ENCODE measurements at places on chromosomes 3 and 15. TPM values are rescaled to one million over a fixed set of nuclear protein-coding genes. Genes with fewer than 3 reads are reported as not detected.

The CYP8B1 gene
- not detected for total RNA-seq

The CFAP20DC gene
- under 0.01 TPM for total RNA-seq

The ALPK3 gene
- total RNA-seq: 4.8 TPM

The RTP1 gene
- not detected for total RNA-seq

The ZBBX gene
- total RNA-seq: not detected

The SEMA5B gene
- 0.68 TPM for total RNA-seq

The PLD1 gene
- total RNA-seq: 8.6 TPM

The EIF2A gene
- 228 TPM for total RNA-seq

The ECE2 gene
- 2.3 TPM for total RNA-seq

DNA sequence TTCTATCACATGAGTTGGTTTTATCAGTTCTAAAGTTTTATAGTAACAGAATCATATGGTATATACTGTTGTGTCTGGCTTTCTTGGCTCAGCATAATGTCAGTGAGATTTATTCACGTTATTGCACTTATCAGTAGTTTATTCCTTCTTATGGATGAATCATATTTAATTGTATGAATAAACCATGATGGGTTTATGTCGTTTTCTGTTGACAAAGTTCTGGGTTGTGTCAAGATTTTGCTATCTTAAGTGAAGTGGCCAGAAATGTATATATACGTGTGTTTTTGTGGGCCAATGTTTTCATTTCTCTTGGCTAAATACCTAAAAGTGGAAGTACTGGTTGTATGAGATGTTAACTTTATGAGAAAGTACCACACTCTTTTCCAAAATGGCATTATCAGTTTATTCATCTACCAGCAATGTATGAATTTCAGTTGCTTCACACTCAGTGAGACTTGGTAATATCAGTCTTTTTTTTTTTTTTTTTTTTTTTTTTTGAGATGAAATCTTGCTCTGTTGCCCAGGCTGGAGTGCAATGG is 112.4 kb upstream of the DCBLD2 start:
- no peak for DNase-seq

GRCh38 chr3:102449341-102449740 is 14.5 kb downstream of the ZPLD1 start:
- no peak for DNase-seq

DNA sequence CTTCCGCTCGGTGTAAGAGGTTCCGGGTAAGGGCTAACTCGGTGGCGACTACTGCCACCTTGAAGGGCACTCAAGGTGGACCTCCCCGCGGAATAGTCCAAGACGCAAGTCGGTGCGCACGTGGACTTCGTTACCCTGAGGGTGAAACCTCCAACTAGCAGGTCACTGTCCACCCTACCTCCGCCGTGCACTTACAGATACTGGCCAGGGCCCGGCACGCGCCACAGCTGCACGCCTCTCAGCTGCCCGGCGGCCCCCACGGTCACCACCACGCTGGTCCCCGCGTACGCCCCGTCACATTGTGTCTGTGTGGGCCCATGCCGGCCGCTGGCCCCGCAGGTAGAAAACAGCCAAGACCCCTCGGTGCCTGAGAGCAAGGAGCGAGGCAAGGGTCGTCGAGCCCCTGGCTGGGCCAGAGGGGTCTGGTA is 1.1 kb downstream of the LTK start:
- DNase-seq: no peak

GRCh38 chr3:45092132-45093031 is 53.8 kb downstream of the CDCP1 start:
- no peak for DNase-seq

DNA sequence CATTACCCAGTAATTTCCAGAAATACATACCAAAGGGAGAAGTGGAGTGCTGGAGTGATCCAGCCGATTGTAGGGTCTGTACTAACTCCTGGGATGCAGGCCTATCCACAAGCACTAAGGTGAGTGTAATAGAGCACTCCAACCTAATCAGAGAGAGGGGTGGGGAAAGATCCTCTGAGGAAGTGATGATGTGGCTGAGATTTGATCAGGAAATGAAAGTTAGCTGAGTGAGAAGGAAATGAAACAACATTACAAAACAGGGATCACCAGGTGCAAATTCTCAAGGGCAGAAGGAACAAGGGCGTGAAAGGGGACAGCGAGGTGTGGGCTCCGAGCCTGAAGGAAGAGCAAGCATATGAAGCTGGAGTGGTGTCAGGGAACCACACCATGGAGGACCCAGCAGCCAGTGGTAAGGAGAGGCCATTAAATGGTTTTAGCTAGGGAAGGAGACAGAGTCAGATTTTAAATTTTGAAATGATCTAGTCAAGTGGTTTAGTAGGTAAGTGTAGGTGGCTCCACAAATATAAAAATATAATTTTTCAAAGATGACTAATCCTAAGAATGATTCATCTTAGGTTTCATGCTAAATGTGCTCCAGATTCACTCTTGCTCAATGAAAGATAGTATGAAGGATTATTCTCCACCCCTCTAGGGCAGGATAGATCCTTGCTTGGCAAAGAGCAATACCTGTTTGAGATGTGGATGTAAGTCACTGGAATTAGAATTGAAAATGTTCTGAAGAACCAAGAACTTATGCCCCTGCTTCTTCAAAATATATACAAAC is 348.7 kb downstream of the TBL1XR1 start:
- DNase-seq: no peak

DNA sequence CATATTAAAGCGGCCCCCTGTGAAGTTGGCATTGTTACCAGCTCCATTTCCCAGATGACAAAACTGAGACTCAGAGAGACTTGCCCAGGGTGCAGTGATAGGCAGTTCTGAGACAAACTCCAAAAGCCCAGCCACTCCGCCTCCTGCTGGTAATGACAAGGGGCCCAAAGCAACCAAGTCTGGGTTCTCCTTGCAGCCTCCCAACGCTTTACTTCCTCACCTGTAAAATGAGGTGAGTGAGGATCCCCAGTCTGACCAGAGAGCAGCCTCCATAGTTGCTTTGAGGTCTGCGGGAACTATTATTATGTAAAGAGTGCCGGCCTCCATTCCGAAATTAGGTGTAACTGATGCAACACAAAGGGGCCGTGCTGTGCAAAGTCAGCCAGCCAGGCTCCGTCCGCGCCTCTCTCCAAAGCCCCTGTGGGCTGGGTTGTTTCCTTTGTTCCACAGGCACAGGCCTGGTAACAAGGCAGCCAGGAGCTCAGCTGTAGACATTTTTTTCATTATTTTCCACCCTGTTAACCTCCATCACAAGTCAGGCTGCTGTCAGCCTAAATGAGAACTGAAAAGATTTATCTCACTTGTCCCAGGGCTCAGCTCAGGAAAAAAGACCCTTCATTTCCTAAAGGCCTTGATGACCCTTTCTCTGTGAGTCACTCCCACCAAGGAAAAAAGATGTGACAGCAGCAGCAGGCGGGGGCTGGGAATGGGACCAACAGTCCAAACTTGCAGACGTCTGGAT is 139.1 kb upstream of the RAD18 start:
- DNase-seq: no peak

DNA sequence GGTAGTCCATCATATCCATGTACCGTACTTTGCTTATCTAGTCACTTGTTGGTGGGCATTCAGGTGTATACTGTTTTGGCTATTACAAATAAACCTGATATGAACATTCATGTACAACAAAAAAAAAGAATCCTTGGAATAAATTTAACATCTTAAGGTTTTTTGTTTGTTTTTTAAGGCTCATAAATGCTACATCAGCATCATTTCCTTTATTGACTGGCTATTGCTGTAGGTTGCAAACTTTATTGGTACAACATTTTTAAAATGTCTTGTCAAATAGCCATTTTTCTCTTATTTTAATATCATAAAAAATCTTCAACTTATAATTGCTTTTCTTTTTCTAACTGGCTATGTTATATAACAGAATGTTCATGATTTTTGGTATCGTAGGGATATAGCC is 16.2 kb downstream of the DHFR2 start:
- DNase-seq: no peak

DNA sequence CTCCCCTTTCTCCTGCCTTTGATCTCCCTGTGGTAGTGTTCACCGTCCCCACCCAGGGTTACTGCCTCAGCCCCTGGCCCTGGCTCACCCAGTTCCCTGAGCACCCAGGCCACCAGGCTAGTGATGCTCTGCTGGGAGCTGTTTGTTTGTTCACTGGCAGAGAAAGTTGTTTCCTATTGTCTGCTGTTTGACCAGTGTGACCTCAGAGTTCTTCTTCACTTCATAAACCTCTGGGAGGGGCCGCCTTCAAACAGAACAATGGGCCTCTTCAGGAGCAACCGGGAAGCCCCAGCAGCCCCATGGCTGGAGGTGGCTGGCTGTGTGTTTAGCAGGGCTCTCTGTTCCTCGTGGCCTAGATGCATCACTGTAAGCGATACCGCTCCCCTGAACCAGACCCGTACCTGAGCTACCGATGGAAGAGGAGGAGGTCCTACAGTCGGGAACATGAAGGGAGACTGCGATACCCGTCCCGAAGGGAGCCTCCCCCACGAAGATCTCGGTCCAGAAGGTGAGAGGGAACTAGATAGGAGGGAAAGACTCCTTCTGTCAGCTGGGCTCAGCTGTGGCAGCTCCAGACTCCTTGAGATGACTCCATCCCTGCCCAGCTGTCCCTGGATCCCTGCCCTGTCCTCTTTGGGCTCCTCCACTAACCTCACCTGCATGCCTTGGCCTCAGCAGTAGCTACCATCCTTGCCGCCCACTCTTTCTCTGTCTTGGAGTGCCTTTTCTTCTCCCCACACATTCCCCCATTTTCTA is 3.4 kb downstream of the CLK3 start:
- no peak for DNase-seq

All from sigmoid colon (tissue), 7 donors.